Activated CD4-positive, alpha-beta T cell treated with anti-CD3 and anti-CD28 coated beads for 4 hours (primary cell): ENCODE measurements at places on chromosomes 3 and 15.

DNA sequence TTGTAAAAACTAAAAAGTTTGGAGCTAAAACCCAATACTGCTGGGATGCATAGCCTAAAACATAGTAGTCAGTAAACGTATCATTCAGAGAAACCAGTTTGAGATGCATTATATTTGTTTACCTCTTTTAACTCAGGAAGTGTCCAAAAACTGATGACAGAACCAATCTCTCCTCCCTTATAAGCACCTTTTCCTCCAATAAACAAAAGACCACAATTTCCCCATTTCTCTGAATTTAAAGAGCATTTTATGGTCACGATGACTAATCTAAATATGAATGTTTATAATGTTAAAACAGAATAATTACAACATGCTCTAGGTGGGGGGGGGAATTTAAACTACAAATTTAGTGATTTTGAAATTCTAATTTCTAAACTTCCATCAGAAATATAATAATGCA is 58.5 kb downstream of the CEP63 start:
- no peak for DNase-seq

GRCh38 chr15:61137105-61137792 is 91.9 kb downstream of the RORA start:
- DNase-seq = no peak

DNA sequence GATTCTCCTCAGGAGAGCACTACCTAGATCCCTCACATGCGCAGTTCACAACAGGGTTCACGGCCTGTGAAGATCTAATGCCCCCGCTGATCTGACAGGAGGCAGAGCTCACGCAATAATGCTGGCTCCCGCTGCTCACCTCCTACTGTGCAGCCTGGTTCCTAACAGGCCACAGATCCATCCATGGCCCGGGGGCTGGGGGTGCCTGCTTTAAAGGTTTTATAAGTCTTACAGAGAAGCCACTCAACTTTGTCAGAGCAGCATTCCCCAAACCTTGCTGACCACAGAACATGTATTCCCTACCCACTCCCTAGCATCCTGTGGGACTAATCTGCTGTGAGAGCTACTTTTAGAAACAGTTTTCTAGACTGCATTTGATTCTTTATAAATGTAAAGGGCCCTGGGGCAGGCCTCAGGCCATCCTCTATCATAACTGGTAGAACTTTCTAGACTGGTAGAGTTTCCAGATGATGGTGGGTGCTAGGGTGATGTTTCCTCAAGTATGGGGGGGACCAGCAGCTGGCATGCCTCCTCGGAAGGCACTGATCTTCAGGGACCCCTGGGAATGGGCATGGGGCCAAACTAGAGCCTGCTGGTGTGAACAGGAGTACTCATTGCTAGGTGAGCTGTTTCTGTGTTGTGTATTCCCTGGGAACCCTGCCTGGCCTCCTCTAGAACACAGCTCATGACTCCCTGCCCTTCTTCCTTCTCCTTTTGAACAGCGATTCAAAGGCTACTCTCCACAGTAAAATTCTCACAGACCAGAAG is 25.7 kb upstream of the RAD18 start:
- no peak for DNase-seq

GRCh38 chr15:28942046-28942445 is 56.3 kb downstream of the APBA2 start:
- DNase-seq = peak; percentile 30

- no peak for DNase-seq
Measured at GRCh38 chr15:68677996-68678395, 99.2 kb downstream of the CORO2B start.

GRCh38 chr3:69699183-69699582 is 40.1 kb upstream of the MITF start:
- DNase-seq = no peak

GRCh38 chr15:85615930-85616329 is 178.8 kb downstream of the KLHL25 start:
- peak; percentile 39 for DNase-seq

DNA sequence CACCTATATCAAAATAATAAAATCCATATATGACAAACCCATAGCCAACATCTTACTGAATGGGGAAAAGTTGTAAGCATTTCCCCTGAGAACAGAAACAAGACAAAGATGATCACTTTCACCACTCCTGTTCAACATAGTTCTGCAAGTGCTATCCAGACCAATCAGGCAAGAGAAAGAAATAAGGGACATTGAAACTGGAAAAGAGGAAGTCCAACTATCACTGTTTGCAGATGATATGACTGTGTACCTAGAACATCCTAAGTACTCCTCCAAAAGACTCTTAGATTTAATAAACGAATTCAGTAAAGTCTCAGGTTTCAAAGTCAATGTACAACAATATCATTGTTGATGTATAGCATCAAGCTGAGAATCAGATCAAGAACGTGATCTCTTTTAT is 35.6 kb upstream of the FGF7 start:
- DNase-seq = no peak

GRCh38 chr3:16936233-16936632 is 51.5 kb downstream of the PLCL2 start:
- no peak for DNase-seq
